ENCODE measurements at places on chromosomes 2 and 18.

DNA sequence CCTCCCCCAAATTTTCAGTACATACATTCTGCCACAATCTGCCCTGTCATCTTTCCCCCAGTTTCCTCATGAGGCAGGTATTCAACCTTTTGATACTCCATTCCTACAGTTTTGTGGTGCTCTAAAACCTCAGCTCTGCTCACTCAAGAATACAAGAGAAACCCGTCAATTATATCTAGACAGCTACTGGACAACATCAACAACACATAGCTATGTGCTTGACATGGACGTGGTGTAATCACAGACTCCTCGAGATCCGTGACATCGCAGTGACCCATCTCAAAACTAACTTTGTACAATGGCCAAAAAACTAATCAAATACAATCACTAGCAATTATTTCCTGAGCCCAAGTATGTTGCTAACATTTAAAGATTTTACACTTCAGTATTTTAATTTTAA, 23.6 kb downstream of the WDSUB1 start:
- DNase-seq: no peak

DNA sequence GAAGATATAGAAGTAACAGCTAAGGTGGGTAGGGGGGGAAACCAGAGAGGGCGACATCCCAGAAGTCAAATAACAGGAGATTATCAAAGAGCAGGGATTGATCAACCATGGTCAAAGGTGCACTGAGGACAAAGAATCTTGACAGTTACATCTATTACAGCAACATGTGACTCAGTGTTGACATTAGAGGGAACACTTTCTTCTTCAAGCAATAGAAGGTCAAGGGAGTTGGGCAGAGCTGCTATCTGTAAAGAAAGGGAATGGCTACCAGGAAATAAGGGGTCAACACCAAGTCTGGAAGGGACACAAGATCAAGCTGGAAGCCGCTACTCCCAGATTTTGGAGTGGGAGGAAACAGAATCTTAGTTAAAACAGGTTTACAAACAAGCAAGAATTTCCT, 611.0 kb downstream of the TSN start:
- DNase-seq: no peak

- DNase-seq: no peak
Observed at GRCh38 chr2:153479573-153479972, 1.0 kb upstream of the RPRM start.

DNA sequence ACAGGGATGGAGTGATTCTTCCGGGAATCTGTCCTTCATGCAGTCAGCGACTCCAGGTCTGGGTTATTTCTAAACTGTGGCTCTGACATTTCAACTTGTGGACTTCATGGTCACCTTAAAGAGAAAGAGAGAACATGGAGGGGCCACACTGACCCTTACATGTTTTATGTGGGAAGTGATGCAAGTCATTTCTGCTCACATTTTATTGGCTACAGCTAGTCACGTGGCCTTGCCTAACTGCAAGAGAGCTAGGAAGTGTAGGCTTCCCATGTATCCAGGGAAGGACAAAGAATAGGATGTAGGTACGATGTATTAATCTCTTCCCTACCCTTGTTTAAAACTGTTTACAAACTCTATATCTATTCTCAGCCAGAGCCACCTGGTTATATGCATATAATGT, 30.3 kb upstream of the AFTPH start:
- no peak for DNase-seq

DNA sequence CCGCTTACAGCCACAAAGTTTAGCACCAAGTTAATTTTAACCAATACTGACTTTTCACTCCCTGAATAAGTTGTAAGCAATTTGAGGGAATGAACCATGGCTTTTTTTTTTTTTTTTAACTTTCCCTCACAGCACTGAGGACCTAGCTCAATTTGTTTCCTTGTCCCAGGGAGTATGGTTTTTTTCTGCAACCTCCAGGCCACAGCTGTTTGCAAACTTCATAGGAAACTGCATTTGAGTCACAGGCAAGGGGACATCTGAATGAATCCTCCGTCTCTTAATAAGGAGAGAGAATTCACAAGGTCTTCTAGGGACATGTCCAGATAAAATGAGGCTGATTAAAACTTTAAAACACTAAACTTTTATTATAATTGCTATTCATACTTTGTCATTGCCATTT, 181.5 kb downstream of the GFPT1 start:
- no peak for DNase-seq

DNA sequence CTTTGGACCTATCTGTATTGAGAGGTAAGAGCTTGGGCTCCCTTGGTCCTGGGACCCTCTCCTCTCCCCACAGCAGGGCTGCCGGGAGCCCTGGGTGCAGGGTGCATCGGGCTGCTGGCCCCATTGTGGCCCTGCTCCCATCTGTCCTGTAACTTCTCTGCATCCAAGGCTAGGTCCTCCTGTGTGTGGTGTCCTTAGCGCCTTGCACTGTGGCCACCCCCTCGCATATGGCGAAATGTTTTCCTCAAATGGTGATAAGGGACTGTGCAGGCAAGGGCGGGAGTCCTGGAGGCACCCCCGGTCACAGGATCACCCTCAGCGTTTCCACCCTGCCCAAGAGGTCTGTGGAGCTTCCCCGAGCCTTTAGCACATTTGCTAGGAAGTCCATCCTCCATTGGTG, 208.2 kb downstream of the SH3RF3 start:
- DNase-seq: no peak

DNA sequence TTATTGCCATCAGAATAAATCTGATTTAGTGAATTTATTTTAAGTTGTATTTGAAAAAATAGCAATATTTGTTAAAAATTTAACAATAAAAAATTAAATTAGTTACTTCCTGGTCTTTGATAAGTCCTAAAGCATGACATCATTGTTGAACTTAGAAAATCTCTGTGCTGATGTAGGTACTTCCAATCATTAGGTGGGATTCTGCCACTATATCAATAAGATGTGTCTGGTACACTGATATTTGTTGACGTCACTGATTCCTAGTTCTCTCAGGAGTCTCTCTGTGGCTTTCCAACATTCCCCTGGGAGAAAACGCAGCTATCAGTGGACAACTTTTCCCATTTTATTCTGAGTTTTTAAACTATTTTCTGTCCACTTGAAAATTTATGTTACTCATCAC, 143.5 kb downstream of the GALNT13 start:
- no peak for DNase-seq

All from stimulated activated CD8-positive, alpha-beta memory T cell treated with anti-CD3 and anti-CD28 coated beads, Interleukin-15, amount 100 ng/mL, for 24 hours (primary cell).